Globus pallidus (tissue), 1 donor: ENCODE measurements at places on chromosomes 16 and 17.

- no peak for DNase-seq
These were observed 18.5 kb upstream of the RHOT1 start for GRCh38 chr17:32123782-32124181.

GRCh38 chr17:65027305-65027704, 29.2 kb downstream of the GNA13 start:
- DNase-seq, result no peak

DNA sequence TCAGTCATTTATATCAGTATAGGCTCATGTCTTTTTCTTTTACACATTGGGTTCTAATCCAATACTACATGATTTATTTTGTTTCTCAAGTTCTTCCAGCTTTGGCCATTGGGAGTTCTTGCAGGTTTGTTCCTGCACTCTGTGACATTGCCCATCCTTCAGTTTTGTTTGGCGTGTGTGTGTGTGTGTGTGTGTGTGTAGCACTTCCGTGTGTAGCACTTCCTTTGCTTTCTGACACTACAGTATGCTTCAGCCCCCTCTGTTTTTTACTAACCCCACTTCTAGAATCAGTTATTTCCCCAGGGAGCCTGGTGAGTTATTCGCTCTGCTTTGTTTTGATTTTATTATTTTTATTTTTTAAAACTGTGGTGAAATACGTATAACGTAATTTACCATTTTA, 75.6 kb upstream of the LGALS9 start:
- no peak for DNase-seq

- DNase-seq, result peak; percentile 58
These were observed at the start of gene MT1M for GRCh38 chr16:56632156-56632847. Gene MT1M, plus strand, starts transcription at chr16:56632659. Its CDS starts 73 bp downstream, at chr16:56632732.

- DNase-seq, result no peak
These were observed 1.9 kb downstream of the CDK10 start for GRCh38 chr16:89688395-89688794.

GRCh38 chr16:69754143-69754468, 620 bp downstream of the NOB1 start:
- no peak for DNase-seq

- peak; percentile 74 for DNase-seq
These were observed 8.8 kb downstream of the WFIKKN2 start for GRCh38 chr17:50844117-50844700.

- no peak for DNase-seq
These were observed 47.3 kb upstream of the IL34 start for GRCh38 chr16:70598937-70599503.

DNA sequence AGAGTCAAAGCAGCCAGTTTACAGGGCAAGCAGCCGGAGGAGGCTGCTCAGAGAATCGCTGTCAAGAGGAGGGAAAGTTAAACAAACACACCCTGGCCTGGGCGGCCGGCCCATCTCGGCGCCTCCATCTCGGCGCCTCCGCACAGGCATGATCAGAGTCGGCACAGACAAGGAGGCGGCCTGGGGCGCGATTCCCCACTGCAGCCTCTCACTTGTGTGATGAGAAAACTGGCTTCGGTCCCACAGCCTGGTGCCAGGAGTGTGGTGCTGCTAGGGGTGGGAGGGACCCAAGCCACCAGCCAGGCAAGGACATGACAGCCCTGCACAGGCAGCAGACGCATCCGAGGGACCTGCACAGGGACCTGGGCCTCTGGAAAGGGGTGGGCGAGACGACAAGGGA, 17.7 kb downstream of the SLC38A10 start:
- peak; percentile 43 for DNase-seq

DNA sequence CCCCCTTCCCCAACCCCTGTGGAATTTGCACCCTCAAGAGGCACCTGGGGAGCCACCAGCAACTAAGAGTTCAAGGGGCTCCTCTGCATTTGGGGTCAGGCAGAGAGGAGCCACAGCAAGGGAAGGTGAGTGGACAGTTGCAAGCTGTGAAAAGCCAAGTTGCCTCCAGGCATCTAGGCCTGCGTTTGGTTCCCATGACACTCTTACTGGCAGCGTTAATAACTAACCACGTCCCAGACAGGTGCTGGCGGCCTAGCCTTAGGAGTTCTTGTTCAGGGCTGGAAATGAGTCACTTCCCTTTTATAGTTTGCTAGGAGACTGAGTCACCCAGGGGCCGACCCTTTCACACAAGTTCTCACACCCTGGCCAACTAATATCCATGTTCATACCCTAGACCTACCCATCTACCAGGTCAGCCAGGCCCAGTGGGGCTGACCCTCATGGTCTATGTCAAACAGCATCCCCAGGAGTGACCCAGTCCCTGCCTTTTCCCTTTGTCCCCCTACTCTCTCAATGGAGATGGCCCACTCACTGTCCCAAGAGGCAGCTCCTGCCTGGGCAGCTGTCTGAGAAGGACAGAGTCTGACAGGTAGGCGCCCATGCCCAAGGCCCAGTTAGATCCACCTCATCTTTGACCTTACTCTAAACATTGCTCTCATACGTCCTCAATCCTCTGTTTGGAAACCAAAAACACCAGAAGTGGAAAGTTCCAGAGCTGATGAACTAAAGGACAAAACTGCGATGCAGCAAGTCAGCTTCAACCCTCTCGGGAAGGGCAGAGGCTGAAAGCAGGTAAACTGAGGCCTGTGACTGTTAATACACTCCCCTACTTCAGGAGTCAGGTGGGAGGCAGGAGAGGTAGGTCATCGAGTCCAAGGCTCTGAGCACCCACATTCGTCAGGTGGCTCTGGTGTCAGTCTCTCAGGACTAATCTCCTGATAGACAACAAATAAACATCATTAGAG, 300.6 kb downstream of the SOX9 start:
- DNase-seq, result no peak

GRCh38 chr16:75550211-75550662, 5.8 kb downstream of the TMEM231 start:
- DNase-seq, result peak; percentile 86

- DNase-seq, result no peak
These were observed 263.9 kb downstream of the MAF start for GRCh38 chr16:79336437-79337229.

DNA sequence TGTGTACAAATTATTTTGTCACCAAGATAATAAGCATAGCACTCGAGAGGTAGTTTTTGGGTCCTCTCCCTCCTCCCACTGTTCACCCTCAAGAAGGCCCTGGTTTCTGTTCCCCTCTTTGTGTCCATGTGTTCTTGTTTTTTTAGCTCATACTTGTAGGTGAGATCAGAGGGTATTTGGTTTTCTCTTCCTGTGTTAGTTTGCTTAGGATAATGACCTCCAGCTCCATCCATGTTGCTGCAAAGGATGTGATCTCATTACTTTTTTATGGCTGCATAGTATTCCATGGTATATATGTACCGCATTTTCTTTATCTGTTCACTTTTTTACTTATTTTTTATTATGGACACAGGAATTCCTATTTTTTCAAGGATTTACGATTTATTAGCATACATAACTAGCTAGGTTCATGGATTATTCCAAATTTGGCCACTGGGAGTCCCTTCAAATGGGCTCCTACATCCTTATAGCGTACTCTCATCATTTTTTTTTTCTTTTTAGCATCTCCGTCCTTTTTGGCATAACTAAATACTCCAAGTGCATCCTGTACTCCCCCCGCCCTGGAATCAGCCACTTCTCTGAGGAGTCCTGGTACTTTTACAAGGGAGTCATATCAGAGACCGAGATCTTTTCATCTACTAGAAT, 7.3 kb downstream of the TADA2A start:
- DNase-seq, result no peak
